ENCODE measurements at places on chromosomes 16 and 17. TPM values are rescaled to one million over a fixed set of nuclear protein-coding genes. Genes with fewer than 3 reads are reported as not detected.

Gene IRF8
- total RNA-seq, result 5.1 TPM

Gene EFCAB5
- 0.52 TPM for total RNA-seq

Gene KDM6B
- 13.9 TPM for total RNA-seq

Gene PGAP3
- 21.6 TPM for total RNA-seq

All from T-helper 2 cell treated with Interferon-gamma antibody and Interleukin-4, amounts not matched to agents 100 ng/mL and 5 ng/mL, for 36 hours (primary cell).